ENCODE measurements at places on chromosomes 5 and 9. TPM values are rescaled to one million over a fixed set of nuclear protein-coding genes. Genes with fewer than 3 reads are reported as not detected.

- no peaks in the 10 kb centered on the region for H3K36me3 ChIP-seq
- no peaks in the 10 kb centered on the region for H3K4me1 ChIP-seq
- H3K4me3 ChIP-seq, result no peak overlapping the region
These were observed 242.5 kb downstream of the NFIB start for GRCh38 chr9:14071484-14071883.

DNA sequence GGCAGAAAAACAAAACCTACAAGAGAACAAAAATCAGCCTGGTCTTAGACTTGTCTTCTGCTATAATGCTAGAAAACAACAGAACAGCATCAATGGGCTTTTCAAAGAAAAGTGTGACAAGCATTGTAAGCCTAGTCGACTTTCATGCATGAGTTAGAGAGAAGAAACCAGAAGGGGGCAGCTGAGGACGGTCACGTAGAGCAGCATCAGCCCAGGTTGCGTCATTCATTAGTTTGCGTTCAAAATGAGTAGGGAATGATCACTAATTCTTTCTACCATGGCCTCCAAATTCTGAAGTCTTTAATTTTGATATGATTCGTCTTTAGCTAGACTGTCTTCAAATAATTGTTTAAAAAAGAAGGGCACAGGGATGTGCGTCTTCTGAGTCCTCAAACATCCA, 4.7 kb upstream of the ISCA1 start:
- no peak for DNase-seq
- no peak overlapping the region for H3K4me3 ChIP-seq
- H3K27ac ChIP-seq, result no peak overlapping the region

DNA sequence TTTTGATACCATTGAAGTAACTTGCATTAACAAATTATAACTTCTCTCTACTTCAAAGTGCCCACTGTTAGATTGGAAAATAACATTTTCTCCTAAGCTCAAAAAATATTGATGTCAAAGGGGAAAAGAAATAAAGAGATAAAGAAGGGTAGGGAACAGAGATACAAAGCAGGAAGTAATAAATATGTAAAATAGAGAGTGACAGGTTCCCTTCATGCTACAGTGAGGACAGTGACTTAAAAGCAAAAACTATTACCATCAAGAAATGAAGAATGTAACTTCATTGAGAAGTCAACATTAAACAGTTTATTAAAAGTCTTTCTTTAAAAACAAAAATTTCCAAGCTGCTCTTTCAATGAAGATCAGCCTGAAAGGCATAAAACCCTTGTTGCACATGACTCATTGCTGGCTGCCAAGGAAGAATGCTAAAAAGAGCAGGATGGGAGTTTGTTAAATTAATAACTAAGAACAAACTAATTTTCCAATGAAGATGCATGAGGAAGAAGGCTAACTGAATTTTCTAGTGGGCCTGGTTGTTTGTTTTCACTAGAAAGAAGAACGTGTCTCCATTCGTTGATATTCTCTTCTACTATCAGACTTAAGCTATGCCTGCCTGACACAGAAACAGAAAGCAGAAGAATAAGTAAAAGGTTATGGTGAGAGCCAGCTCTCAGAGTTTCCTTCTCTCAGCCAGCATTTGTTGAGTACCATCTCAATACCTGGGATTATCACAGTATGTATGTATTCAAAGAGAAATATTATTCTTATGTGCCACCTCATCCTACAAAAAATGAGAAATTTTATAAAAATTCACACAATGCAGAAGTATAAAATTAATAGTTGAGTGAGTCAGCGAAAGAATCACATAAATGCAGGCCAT, 197.8 kb upstream of the NREP start:
- H3K4me3 ChIP-seq, result no peak overlapping the region
- DNase-seq, result no peak
- H3K4me1 ChIP-seq, result no peaks in the 10 kb centered on the region
- no peaks in the 10 kb centered on the region for H3K27me3 ChIP-seq
- H3K27ac ChIP-seq, result no peak overlapping the region
- H3K36me3 ChIP-seq, result no peaks in the 10 kb centered on the region

Gene CLIC3
- total RNA-seq, result not detected

DNA sequence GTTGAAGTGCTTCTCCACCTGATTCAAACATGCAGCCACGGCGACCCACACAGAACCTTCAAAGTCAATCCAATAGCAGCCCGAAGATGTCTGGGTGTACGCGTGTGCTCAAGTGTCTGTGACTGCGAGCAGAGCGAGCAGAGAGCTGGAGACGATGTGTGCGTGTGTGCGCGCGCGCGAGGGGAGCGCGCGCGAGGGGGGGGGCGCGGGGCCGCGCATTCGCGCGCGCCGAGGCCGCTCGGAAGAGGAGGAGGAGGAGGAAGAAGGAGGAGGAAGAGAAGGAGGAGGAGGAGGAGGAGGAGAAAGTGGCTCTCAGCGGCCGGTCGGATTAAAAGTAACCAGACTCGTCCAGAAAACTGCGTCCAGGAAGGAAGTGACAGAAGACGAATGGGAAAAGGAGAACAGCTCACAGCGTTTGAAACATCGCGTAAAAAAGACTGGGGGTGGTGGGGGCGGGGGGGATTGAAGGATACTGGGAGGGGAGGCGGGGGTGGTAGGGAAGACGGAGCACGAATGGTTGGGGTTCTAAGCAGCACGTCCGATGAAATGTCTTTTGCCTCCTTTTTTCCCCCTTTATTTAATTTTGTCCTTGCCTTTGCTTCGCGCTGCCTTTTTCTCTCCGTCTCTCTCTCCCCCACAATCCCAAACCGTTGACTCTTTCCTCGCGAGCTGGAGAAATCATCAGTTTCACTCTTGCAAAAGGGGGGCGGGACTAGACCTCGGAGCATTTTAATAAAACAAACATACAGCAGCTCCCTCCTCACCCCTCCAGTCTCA, at the start of gene MEF2C:
Gene MEF2C, minus strand, starts transcription at position 126 of the 777 bp plus-strand sequence. CDS start 59,396 bp downstream, outside the sequence.
- no peaks in the 10 kb centered on the region for H3K27me3 ChIP-seq
- peak within 1 kb of the TSS; percentile 70 for H3K4me3 ChIP-seq
- peak; percentile 78 for DNase-seq
- peak within 1 kb of the TSS; percentile 89 for H3K27ac ChIP-seq
- no peaks in the 10 kb centered on the region for H3K36me3 ChIP-seq

Gene PPIC
- 21.3 TPM for total RNA-seq

Gene TAF11L10
- not detected for total RNA-seq

Gene ANKDD1B
- 10.1 TPM for total RNA-seq

Gene RGS7BP
- total RNA-seq, result 0.41 TPM

DNA sequence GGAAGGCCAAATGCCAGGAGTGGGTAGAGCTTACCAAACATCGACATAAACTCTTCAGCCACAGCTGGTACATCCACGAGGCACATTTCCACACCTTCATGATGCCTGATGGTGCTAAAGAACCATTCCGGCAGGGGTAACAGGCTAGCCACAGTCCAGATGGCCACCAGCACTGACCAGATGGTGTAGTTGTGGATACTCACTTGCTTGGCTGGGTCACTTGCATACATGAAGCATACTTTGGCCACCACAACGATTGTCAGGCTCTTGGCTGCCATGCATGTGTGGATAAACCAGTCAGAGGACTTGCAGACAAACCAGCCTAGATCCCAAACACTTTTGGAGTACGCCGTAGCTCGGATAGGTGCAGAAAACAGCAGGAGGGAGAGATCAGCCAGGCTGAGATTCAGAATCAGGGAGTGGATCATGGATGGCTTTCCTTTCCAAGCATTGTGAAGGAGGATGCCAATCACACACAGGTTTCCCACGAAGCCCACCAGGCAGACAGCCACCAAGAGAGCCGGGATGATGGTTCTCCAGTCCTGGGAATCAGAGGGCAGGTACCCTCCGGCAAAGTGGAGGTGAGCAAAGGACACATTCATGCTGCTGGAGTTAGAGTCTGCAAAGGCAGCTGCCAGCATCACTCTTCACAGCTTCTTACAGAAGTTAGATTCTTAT, 378 bp downstream of the GPR151 start:
- no peak overlapping the region for H3K4me3 ChIP-seq
- H3K27me3 ChIP-seq, result no peaks in the 10 kb centered on the region
- H3K4me1 ChIP-seq, result no peaks in the 10 kb centered on the region
- no peak for DNase-seq
- H3K27ac ChIP-seq, result no peak overlapping the region

- no peaks in the 10 kb centered on the region for H3K36me3 ChIP-seq
- H3K4me3 ChIP-seq, result no peak overlapping the region
- DNase-seq, result no peak
These were observed 392.3 kb upstream of the MEF2C start for GRCh38 chr5:89275066-89275855.

Gene NEURL1B
- 105 TPM for total RNA-seq

Gene SLC34A3
- not detected for total RNA-seq

- no peaks in the 10 kb centered on the region for H3K36me3 ChIP-seq
- no peaks in the 10 kb centered on the region for H3K4me1 ChIP-seq
- H3K27me3 ChIP-seq, result no peaks in the 10 kb centered on the region
- DNase-seq, result no peak
These were observed 189.7 kb downstream of the DAB2IP start for GRCh38 chr9:121840838-121841760.

GRCh38 chr9:15469862-15470261, 40.9 kb downstream of the PSIP1 start:
- no peak overlapping the region for H3K27ac ChIP-seq
- no peaks in the 10 kb centered on the region for H3K4me1 ChIP-seq
- peaks cover 40% of the 10 kb centered on the region for H3K36me3 ChIP-seq
- no peaks in the 10 kb centered on the region for H3K27me3 ChIP-seq
- H3K4me3 ChIP-seq, result no peak overlapping the region

Gene ZBTB43
- total RNA-seq, result 17.1 TPM

- H3K4me3 ChIP-seq, result no peak overlapping the region
- DNase-seq, result no peak
- no peaks in the 10 kb centered on the region for H3K36me3 ChIP-seq
These were observed 17.5 kb upstream of the SPRY4 start for GRCh38 chr5:142342128-142342981.

GRCh38 chr5:134592141-134592746, 40.4 kb downstream of the SAR1B start:
- no peak overlapping the region for H3K4me3 ChIP-seq
- H3K27me3 ChIP-seq, result no peaks in the 10 kb centered on the region
- peaks cover 6% of the 10 kb centered on the region for H3K4me1 ChIP-seq
- H3K27ac ChIP-seq, result no peak overlapping the region
- no peaks in the 10 kb centered on the region for H3K36me3 ChIP-seq

GRCh38 chr5:163434401-163434866, 3.0 kb upstream of the CCNG1 start:
- DNase-seq, result peak; percentile 45
- H3K4me1 ChIP-seq, result peaks cover 36% of the 10 kb centered on the region
- no peak overlapping the region for H3K4me3 ChIP-seq
- no peaks in the 10 kb centered on the region for H3K27me3 ChIP-seq
- H3K27ac ChIP-seq, result peak overlapping the region; percentile 72

Gene IL13
- not detected for total RNA-seq

Measured in transverse colon (tissue), 4 donors.